ENCODE measurements at places on chromosomes 3 and 15.

DNA sequence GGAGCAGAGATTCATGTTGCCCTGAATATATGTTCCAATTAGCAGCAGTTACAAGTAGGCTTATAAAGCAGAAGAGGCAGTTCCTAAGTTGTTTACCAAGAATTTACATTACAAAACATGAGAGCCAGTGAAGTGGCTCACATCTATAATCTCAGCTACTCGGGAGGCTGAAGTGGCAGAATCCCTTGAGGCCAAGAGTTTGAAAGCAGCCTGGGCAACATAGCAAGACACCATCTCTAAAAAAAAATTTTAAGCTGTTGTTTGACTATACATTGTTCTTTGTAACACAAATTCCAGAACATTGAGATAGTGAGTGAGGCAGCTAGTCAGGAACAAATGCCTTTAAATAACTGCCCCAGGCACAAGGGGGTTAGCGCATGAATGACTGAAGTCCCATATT lies 10.3 kb upstream of the ZMAT3 start:
- no peaks in the 10 kb centered on the region for H3K4me1 ChIP-seq
- no peak overlapping the region for H3K27ac ChIP-seq
- no peak for DNase-seq
- H3K27me3 ChIP-seq: no peaks in the 10 kb centered on the region
- H3K4me3 ChIP-seq: no peak overlapping the region
- no peaks in the 10 kb centered on the region for H3K36me3 ChIP-seq

- H3K4me3 ChIP-seq: no peak overlapping the region
- H3K27me3 ChIP-seq: 0 out of 2 replicates have a peak, but pooled peaks cover 3% of the 10 kb centered on the region
- no peak overlapping the region for H3K27ac ChIP-seq
- no peaks in the 10 kb centered on the region for H3K36me3 ChIP-seq
- no peaks in the 10 kb centered on the region for H3K4me1 ChIP-seq
These were observed 600 bp upstream of the CHRNA5 start for GRCh38 chr15:78564743-78565096.

- no peak overlapping the region for H3K4me3 ChIP-seq
- no peaks in the 10 kb centered on the region for H3K27me3 ChIP-seq
These were observed 20.5 kb upstream of the ABHD2 start for GRCh38 chr15:89067751-89068150.

- no peak for DNase-seq
- H3K4me3 ChIP-seq: no peak overlapping the region
- H3K36me3 ChIP-seq: no peaks in the 10 kb centered on the region
- no peaks in the 10 kb centered on the region for H3K27me3 ChIP-seq
- H3K27ac ChIP-seq: no peak overlapping the region
- no peaks in the 10 kb centered on the region for H3K4me1 ChIP-seq
These were observed 137.6 kb upstream of the TRIM42 start for GRCh38 chr3:140540262-140540661.

- no peaks in the 10 kb centered on the region for H3K36me3 ChIP-seq
- H3K4me1 ChIP-seq: no peaks in the 10 kb centered on the region
- DNase-seq: no peak
- no peak overlapping the region for H3K4me3 ChIP-seq
- no peaks in the 10 kb centered on the region for H3K27me3 ChIP-seq
These were observed 260.5 kb downstream of the PTPRG start for GRCh38 chr3:61821823-61822251.

DNA sequence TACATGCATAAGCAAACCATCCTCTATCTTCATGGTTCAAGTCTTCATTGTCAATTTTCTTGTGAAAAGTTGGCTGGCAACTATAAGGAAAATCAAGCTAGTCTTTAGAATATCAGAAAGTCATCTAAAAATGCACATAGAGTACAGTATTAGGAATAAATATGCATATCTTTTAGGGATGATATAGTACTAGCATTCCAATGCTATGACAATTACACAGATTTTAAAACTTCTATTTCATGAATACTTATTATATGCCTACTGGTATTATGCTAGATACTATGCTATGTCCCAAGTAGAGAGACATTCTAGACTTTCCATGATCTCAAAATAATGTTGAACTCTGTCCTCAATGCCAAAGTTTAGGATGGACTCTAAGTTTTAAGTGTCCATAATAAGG lies 81.3 kb upstream of the NAALADL2 start:
- H3K27me3 ChIP-seq: no peaks in the 10 kb centered on the region
- H3K4me1 ChIP-seq: peaks cover 19% of the 10 kb centered on the region
- H3K36me3 ChIP-seq: no peaks in the 10 kb centered on the region
- H3K4me3 ChIP-seq: no peak overlapping the region

DNA sequence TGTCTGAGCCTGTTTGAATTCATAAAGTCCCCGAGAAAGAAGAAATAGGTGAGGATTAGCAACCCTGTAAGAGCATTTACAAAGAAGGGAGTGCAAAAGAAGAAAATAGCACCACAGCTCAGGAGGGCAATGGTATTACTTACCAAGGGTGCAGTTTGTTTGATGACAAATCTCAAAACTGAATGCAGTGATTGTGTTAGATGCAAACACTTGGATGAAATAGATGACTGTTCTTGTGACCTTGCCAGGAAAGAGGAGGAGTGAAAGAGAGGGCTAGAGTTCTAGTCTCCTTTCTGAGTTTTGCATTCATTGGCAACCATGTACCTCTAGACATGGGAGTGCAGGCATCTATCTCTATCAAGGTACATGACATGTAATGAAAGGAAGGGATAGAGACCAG lies 1030.8 kb upstream of the CFAP20DC start:
- no peak for DNase-seq
- no peaks in the 10 kb centered on the region for H3K36me3 ChIP-seq
- no peak overlapping the region for H3K4me3 ChIP-seq

- no peaks in the 10 kb centered on the region for H3K27me3 ChIP-seq
- H3K36me3 ChIP-seq: 0 out of 2 replicates have a peak, but pooled peaks cover 2% of the 10 kb centered on the region
These were observed 310.7 kb downstream of the RORA start for GRCh38 chr15:60918234-60918959.

DNA sequence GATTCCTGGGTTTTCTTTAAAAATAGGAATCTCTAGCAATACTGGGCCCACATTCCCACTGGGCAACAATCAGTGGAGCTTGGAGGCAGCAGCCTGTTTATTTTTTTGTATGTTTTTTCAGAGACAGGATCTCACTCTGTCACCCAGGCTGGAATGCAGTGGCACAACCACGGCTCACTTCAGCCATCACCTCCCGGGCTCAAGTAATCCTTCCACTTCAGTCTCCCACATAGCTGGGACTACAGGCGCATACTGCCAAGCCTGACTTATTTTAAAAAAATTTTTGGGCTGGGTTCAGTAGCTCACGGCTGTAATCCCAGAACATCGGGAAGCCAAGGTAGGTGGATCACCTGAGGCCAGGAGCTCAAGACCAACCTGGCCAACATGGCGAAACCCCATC lies 29.1 kb upstream of the GNB5 start:
- H3K36me3 ChIP-seq: no peaks in the 10 kb centered on the region
- no peak overlapping the region for H3K27ac ChIP-seq

DNA sequence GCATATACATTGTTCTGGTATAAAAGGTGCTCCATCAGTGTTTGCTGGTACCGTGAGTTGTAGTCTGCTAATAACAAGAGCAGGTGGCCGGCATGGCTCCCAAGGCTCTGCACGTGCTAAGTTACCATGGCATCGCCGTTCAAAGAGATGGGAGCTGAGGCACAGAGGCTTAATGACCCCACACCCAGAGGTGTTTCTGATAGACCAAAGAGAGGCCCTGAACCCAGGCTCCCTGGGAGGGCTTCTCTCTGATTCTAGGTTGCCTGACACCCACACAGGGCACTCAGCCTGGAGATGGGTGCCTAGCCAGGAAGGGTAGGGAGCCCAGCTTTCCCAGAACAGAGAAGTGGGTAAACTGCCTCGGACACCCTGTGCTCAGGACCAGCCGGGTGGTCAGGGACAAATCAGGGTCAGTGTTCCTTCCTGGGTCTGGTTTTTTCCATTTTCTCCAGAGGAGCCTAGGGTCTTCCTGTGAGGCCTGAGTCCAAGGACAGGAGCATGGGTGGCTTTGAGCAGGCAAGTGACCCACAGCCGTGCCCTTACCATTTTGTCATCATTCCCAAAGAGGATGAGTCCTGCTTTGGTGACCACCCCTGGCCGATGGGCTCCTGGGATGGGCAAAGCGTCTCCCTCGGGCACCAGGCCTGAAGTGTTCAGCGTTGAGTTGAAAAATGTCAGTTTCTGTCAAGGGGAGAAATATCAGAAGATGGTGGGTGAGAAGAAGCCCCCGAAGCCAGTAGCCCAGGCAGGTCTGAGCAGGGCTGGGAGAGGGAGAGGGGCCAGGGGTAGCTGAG lies 27.3 kb downstream of the ALDH1L1 start:
- H3K4me1 ChIP-seq: no peaks in the 10 kb centered on the region
- H3K36me3 ChIP-seq: no peaks in the 10 kb centered on the region

DNA sequence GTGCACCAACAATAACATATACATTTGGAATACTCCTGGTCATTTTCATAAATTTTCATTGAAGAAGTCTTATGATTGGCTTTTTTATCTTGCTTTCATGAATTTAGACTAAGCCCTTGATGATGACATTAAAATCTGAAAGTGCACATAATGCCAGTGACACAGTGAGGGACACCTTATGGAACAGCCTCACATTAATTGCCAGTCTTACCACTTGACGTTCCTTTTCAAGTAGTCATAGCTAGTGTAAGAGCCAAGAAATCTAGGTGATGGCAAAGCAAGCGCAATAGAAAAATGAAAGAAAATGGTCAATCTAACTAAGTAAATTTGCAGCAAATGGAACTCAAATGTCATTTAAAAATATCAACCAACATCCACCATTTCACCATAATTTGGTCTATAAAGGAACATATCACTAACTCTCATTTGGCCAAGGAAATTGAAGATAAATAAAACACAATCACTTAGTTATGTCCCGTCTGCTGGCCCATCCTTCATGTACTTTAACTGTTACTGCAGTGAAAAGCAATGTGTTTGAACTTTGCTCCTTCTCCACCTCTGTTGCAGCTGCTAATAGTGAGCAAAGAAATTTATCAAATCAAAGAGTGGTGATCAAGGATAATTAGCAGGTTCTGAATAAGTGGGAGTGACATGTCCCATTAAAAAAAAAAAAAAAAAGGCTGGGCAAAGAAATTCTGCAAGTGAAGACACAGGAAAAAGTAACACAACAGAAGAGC lies 110.0 kb downstream of the TJP1 start:
- H3K27ac ChIP-seq: no peak overlapping the region
- no peak overlapping the region for H3K4me3 ChIP-seq
- peaks cover 45% of the 10 kb centered on the region for H3K36me3 ChIP-seq
- no peaks in the 10 kb centered on the region for H3K27me3 ChIP-seq
- no peak for DNase-seq
